ENCODE measurements at places on chromosomes 12 and 14.

DNA sequence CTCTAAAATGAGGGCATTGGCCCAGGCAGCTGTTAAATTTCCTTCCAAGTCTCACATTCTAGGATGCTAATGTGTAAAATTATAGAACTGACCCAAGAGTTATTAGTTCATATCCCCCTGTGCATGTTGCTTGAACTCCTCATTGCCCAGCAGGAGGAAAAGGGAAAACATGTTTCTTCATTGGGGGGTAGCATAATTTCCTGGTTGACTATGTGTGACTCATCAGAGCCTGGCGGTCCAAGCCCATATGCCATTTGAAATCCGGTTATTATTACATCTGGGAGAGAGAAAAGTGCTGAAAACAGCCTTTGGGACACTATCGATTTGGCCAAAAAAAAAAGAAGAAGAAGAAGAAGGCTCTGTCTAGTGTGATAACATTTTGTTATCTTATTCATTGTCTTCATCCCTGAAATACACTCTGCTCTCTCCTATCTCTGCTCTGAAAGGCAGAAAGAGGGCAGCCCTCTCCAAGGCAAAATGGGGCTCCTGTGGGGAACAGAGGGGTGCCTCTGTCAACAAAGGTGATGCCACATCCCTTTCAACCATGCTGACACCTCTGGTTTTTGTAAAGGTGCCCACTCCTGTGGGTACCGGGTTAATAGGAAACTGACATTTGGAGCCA lies 114.2 kb downstream of the DAD1 start:
- no peak for DNase-seq

DNA sequence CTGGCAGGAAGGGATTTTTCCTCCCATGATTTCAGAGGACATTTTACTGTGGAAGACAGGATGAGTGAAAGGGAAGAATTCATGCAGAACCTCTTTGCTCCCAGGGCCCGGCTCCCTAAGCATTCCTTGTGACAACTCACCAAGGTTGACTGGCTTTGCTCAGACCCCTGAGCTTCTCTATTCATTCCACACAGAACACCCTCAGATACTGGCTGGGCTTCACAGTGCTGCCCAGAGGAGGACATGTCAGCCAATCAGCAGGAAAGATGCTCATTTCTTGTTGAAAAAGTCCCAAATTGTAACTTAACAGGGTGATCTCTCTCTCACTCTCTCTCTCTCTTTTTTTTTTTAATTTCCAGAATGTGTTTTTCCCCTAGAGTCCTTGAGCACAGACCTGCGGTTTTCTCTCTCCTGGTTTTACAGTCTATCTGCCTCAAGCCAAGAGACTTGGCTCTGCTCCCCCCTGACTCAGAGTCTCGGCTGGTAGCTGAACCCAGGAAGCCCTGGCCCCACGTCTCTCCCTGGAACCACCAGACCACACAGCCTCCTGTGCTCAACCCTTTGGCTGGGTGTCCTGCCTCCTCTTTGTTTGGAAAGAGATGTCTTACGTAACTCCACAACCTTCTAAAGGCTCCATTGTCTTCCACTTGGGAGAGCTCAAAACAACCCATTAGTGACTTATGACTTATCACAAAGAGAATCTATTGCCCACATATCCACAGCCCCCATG lies 43.9 kb downstream of the SSPN start:
- no peak for DNase-seq

GRCh38 chr14:58401587-58401986 lies 5.9 kb downstream of the TOMM20L start:
- DNase-seq = no peak

- DNase-seq = no peak
Measured at GRCh38 chr12:3838076-3838475, 35.1 kb downstream of the PARP11 start.

DNA sequence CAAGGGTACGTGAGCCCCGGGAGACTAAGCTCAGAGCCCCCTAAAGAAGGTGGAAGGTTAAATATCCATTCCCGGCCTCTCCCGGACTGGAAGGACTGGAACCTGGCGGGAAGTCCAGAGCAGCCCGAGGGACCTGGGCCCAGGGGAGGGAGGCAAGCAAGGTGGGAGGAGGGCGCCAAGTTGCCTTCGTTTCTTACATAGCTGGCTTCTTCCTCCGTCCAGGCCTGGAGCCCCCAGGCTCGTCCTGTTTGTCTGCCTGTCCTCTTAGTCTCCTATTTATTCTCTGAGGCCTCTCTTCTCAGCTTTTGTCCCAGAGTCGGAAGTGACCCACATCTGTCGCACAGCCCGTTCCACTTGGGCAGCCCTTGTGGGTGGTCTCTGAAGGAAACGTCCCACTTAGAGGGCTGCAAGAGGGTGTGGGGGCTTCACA lies 745 bp downstream of the PCK2 start:
- DNase-seq = no peak

DNA sequence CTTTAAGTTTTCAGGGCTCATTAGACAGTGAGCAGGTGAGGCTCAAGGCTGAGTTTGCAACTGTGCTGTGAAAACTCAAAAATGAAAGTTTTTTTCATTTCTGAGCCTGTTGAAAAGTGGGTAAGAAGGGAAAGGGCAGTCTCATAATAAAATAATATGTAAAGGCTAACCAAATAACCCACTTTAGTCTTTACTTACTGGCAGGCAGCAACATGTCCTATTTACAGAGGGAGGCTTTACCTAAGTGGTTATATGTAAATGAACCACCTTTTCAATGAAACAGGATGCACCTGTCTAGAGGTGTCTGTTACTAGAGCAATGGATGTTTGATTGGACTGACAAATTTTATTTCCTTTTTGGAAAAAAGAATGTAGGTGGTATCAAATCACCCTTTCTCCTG lies 158.0 kb downstream of the ETV6 start:
- DNase-seq = no peak

GRCh38 chr12:90653040-90653439 lies 301.9 kb downstream of the CCER1 start:
- DNase-seq = no peak

- no peak for DNase-seq
Measured at GRCh38 chr14:77872983-77873382, 73.1 kb downstream of the ADCK1 start.

DNA sequence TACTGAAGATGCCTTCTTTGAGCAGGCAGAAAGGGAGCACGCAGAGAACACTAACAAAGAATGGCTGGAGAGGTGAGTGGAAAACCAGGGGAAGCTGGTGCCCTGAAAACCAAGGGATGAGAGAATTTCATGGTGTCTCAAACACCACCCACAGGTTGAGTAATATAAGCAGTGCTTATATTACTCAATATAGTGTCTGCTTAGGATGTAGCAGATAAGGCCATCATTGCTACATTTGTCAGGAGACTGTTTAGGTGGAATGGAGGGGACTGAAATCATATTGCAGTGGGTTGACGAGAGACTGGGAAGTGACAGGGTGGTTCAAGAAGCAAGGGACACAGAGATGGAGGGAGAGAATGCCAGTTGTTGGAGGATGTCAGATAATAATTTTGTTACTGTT lies 20.6 kb downstream of the PKP2 start:
- no peak for DNase-seq

- DNase-seq = peak; percentile 46
Measured at GRCh38 chr14:61406675-61407074, 85.3 kb downstream of the PRKCH start.

DNA sequence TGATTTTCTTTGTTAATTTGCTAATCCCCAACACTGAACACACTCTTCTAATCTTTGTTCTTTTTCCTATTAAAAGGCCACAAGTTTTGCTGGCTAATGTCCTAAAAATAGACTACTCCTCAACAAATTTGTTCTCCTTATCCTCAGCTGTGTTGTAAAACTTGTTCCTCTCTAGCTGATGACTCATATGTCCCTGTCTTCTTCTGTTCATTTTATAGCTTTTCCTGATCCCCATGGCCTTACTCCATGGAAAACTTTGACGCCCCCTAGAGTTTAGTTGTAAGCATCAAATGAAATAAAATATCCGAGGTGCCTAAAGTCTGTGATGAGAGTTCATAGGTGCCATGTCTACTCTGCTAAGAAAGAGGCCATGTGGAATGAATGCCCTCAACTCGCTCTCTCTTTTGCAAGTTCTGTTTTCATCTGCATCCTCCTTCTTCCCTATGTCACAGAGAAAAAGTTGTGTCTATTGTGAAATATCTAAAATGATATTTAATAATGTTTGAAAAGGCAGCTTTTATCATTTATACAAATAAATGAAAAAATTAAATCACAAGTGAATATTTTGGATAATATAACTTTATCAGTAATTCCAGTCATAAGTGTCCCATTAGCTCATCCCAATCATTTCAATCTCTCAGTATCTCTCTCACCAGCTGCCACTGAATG lies 237.9 kb downstream of the IPO8 start:
- no peak for DNase-seq

DNA sequence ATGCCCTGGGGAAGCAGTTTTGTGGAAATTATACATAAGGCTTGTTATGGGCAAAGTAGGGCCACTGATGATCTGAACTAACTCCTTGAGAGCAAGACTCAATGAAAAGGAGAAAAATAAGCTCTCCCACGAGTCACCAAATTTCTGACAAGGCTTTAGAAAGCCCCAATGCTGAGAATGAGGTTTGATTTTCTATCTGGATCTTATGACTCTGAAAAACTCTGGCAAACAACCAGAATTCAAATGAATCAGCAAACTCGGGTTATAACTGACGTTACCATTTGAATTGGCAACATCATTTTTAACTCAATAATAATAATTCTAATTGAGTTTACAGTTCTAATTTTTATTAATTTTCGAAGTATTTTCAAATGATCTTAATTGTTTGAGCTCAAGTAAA lies 79.1 kb downstream of the KCNK10 start:
- no peak for DNase-seq

- no peak for DNase-seq
Measured at GRCh38 chr12:52171950-52172512, 19.8 kb downstream of the KRT80 start.

- DNase-seq = no peak
Measured at GRCh38 chr12:75558287-75558686, 46.9 kb upstream of the KRR1 start.

DNA sequence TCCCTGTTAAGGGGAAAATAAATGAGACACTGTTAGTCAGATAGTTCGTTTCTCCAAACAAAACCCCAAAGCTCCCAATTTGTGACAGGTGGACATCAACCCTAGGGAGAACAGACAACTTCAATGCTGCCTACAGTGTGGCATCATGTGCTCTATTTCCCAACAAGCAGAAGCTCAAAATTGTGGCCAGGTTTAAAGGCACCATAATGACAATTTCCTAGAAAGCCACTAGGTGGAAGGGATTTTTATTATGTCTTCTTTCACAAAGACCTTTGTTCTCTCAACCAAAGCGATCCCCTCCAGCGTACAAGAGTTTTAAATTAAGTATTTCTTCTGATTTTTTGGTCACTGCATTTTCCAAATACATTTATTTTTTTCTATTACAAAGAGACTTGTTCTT lies 88.0 kb upstream of the MBIP start:
- DNase-seq = no peak

DNA sequence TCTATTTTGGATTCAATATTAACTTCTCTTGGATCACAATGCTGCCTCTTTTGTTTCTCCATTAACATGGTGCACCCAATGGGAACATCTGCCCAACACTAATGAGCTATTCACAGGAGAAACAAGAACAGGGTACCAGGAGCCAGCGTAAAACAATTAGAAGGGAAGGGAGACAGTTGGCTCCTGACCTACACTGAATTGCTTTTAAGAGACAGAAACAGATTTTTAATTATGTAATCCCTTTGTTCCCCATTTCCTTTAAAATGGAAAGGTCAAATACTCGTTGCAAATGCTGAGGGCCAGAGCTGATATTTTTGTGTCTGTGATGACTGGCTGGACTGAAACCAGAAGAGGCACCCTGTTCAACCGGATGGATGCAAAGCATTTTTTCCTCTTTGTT lies 108.3 kb downstream of the SEC23A start:
- no peak for DNase-seq

GRCh38 chr14:100765296-100765695 lies 38.6 kb downstream of the DLK1 start:
- no peak for DNase-seq

DNA sequence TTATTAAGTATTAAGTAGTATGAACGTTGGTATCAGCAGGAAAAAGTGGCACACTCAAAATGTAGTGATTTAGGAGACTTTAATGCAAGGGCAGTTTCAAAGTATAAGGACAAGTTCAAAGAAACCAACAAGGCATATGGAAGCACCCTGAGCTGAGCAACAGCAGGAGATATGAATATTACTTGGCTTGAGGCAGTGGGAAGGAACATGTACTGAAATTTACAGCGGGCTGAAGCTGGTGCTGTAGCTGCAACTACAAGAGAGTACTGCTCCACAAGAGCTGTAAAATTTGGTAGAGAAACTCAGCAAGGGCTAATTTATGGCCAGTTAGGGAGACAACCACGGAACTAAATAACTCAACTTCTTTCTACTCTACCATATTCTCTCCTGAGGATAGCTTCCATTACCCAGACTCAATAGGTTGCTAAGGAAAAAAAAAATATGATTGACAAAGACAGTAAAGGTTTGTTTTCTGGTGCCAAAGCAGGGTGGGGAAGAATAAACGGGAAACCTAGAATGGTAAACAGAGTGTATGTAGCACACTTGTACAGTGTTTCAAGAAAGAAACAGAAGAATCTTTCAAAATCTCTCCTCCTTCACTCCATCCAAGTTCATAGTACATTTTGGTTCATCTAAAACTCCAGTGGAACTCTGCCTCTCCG lies 487.8 kb upstream of the MGAT4C start:
- no peak for DNase-seq

GRCh38 chr12:64796205-64796845 lies 28.1 kb upstream of the TBC1D30 start:
- DNase-seq = peak; percentile 51

DNA sequence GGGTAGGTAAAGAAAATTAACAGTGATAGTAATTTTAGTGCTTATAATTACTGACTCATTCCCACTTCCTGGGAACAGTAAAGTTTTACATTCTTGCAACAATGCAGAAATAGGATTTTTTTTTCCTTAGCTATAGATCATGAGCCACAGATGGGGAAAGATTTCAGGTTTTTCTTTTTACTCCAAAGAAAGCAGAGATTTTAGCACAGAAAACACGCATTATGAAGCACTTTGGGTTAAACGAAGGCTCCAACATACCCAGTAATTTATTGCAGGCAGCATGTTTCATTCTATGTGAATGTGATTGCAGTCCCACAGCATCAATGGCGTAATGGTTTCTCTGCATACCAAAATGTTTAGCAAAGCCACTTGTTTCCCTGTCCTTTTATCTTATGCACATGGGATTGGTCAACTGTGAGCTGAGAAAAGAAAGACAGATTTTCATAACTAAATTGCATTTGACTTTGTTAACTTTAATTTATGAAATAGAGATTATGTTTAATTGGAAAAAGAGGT lies 124.6 kb upstream of the E2F7 start:
- DNase-seq = no peak

DNA sequence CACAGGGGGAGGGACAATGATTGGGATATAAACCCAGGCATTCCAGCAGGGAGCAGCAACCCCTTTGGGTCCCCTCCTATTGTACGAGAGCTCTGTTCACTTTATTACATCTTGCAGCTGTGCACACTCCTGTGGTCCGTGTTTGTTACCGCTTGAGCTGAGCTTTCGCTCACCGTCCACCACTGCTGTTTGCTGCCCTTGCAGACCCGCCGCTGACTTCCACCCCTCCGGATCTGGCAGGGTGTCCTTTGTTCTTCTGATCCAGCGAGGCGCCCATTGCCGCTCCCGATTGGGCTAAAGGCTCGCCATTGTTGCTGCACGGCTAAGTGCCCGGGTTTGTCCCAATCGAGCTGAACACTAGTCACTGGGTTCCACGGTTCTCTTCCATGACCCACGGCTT lies 64.1 kb downstream of the E2F7 start:
- no peak for DNase-seq

- no peak for DNase-seq
Measured at GRCh38 chr14:90443161-90444076, 46.6 kb downstream of the CALM1 start.

GRCh38 chr12:131085816-131086591 lies 132.3 kb downstream of the ADGRD1 start:
- DNase-seq = no peak

- DNase-seq = no peak
Measured at GRCh38 chr14:60179431-60179869, 14.3 kb upstream of the DHRS7 start.
